ENCODE measurements at places on chromosomes 4 and X. TPM values are rescaled to one million over a fixed set of nuclear protein-coding genes. Genes with fewer than 3 reads are reported as not detected.

- DNase-seq, result no peak
Observed at GRCh38 chrX:72081605-72082320, 50.0 kb downstream of the RTL5 start.

USP51 gene
- 0.22 TPM for total RNA-seq

GLRA2 gene
- total RNA-seq, result not detected

DNA sequence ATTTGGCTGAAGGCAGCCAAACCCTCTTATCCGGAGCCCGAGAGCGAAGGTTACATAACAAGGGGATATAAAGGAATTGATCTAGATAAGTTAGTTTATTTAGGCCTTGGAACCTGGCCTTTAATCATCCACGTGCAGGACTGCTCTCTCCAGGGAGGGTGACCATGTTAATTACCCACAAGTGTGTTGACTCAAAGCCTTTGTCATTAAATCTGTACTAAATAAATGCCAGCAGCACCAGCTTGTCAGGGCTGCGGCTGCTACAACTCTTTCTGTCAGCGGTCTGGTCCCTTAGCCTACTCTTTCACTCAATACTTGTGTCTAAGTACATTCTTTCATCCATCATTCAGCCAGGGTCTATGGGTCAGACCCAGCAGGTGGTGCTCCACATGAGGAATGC lies 206.1 kb downstream of the TBCK start:
- DNase-seq, result no peak

DNA sequence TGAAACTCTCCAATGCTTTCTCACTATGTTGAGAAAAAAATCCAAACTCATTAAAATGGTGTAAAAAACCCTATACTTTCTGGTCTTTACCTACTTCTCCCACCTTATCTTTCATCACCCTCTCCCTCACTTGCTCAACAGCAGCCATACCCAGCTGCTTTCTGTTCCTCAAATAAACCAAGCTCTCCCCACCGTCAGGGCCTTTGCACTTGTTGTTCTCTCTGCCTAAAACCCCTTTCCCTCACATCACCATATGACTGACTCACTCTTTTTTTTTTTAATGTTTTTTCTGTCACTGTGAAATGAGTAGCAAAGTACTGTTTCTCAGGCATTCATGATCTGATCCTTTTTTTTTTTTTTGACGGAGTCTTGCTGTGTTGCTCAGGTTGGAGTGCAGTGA lies 122.3 kb upstream of the TMEM164 start:
- no peak for DNase-seq

GRCh38 chr4:143085659-143086058 lies 99.1 kb upstream of the USP38 start:
- no peak for DNase-seq

DNA sequence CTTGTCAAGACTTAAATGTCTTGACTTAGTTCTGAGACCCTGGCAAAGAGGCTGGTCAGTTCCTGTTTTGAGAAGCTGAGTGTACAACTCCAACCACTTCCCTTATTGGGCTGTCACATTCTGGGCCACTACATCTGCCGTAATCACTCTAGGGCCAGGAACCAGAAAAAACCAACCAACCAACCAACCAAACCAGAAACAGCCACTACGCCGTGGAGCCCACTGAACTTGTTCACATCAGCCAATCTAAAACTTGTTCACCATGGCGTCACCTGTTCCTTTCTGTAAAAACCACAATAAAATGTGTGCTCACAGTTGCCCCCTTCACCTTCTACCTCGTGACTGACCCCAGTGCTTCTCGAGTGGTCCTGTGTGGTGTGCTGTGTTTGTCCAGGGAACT lies 107.3 kb downstream of the JADE1 start:
- DNase-seq, result no peak

OTUD6A gene
- not detected for total RNA-seq

CTAG2 gene
- total RNA-seq, result not detected

GRCh38 chrX:65609237-65609636 lies 58.2 kb upstream of the MSN start:
- DNase-seq, result no peak

HSD17B13 gene
- total RNA-seq, result not detected

GRCh38 chr4:32161392-32161791 lies 1441.2 kb downstream of the PCDH7 start:
- DNase-seq, result peak; percentile 43

GRCh38 chrX:140762061-140762460 lies 52.5 kb downstream of the LINC00632 start:
- DNase-seq, result peak; percentile 73

GRCh38 chr4:95758001-95758400 lies 81.9 kb upstream of the PDHA2 start:
- no peak for DNase-seq

DCTD gene
- 62.3 TPM for total RNA-seq

- no peak for DNase-seq
Observed at GRCh38 chr4:112840061-112840460, 203.1 kb downstream of the LARP7 start.

NXT2 gene
- 13.9 TPM for total RNA-seq

DNA sequence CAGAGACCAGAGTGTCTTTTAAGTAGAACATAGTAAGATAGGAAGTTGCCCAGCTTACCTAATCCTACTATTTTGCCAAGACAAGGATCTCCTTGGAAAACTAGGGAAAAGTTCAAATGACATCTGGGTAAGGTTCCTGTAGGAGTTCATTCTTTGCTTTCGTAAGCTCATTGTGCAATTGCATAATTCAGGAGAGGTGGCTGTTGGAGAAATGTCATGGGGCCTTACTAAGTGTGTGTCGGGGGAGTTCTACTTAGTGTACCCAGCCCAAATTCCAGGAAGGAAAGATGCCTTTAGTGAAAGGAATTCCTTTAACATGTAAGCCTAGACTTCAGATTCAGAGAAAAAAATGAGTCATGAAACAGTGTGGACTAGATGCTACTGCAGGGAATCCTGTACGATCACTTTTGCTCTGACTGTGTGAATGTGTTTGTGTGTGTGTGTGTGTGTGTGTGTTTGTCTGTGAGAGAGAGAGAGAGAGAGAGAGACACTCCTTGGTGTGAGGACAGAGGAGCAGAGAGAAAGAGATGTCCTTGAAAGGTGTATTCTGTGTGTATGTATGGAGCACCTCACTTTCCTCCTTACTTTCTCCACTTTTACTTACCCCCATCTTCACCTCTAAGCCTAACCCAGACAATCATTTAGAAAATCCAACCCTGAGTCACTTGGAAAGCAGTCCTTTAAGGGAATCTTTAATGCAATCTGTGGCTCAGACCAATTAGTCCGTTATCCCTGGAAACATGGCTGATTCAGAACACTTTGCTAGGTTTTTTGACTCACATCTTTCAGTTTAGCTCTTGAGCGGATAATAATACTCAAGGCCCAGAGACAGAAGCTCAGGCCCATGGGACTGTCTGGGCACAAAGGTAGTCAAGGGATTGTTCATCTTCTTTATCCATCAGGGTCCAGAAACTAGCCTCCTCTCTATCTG lies 114.5 kb upstream of the ACSL4 start:
- DNase-seq, result peak; percentile 77

DNA sequence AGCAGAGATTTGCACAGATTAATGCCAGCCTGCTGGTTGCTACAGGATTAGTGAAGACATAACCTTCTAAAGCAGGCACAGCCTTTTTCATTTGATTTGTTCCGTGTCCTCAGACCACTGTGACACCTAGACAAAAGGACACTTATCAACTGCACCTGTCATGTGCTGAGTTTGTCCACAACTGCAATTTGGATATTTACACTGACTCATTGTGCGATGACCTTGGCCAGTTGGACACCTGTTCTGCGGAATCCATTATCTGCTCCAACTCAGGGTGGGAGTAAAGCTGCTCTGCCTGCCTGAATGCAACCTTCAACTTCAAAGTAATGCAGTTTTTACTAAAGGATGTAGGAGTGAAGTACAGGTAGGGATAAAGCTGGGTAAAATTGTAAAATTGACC lies 4.1 kb upstream of the NR0B1 start:
- DNase-seq, result no peak

ARAP2 gene
- total RNA-seq, result 13.2 TPM

DNA sequence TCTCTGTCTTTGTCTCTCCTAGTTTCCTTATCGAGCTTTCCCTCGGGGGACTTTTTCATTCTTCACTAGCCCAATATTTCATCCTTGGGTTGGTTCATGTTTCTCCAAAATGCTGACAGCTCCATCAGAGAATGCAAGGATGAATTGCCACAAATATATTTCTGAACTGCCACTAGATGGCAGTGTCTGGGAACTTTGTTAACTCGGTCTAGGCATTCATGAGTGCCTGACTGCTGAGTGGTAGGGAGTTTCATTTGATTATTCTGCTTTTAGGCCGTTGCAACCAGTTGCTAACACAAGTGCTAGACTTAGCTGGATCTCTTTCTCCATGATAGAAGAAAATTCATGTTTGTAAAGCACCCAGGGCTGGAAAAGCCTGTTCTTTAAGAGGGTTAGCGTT lies 73.5 kb upstream of the RAP2C start:
- peak; percentile 66 for DNase-seq

DNA sequence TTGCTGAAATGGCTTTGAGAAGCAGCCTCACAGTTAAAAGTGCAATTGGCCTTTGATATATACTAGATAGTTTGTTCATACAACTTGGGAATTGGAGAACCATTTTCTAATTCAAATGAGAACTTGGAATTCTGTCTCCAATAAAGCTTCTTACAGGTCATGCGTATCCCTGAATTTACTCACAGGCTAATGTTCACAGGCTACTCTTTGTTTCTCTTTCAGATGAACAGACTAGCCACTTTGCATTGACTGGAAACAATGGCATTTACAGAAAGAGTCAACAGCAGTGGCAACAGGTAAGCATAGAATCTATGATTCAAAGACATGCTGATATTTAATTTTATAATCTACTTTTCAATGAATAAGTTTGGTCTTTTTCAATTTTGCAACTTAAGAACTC lies 13.5 kb downstream of the AFF1 start:
- no peak for DNase-seq
